ENCODE measurements at places on chromosomes 7 and 10.

DNA sequence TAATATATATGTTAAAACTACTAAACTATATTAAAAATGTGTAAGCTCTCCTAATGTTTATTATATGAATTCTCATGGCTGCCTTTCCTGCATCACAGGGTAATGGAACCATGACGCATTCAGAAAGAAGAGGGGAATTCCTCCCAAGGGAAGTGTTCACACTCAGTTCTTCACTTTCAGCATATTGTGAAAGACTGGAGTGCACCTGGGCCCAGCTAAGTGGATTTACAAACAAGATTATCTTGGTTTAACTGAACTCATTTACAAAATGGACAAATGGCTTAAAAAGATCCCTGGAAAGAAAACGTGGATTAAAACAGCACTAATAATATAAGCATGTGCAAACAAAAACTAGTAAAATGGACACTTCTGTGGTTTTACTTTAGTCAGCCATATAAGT, 149.8 kb downstream of the DOCK4 start:
- DNase-seq = no peak

DNA sequence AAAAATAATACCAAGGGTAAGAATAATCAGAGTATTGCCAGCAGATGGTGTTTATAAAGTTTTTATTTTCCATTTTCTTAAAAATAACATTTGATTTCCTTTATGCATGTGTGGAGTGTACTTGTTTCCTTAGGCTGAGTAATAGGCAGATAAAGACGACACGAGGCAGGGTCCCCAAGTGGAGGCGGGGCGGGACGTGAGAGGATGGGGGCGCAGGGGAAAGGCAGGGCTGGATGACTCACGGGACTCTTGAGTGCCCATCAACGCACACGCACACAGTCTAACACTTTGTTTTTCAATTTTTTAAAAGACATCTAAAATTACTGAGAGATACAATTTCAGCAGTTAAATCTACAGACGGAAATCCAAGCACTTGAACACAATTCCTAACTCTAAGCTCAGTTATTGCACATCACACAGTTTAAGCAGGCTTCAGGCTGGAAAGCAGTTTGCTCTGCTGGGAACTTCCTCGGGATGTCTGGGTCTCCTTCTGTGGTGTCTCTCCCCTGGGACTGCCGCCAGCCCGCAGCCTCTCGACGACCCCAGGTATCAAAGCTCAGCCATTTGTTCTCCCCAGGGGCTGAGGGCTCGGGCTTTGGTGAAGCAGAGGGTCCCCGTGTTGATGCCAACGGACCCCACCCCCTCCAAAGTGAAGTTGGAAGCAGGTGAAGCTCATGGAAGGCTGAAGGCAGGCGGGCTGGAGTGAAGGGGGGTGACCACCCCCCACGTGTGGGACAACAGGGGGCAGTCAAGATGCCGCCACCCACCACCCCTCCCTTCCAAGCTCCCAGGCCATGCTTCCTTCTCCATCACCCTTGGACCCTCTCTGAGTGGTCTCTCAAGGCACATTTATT, 29.1 kb downstream of the SPOCK2 start:
- no peak for DNase-seq

DNA sequence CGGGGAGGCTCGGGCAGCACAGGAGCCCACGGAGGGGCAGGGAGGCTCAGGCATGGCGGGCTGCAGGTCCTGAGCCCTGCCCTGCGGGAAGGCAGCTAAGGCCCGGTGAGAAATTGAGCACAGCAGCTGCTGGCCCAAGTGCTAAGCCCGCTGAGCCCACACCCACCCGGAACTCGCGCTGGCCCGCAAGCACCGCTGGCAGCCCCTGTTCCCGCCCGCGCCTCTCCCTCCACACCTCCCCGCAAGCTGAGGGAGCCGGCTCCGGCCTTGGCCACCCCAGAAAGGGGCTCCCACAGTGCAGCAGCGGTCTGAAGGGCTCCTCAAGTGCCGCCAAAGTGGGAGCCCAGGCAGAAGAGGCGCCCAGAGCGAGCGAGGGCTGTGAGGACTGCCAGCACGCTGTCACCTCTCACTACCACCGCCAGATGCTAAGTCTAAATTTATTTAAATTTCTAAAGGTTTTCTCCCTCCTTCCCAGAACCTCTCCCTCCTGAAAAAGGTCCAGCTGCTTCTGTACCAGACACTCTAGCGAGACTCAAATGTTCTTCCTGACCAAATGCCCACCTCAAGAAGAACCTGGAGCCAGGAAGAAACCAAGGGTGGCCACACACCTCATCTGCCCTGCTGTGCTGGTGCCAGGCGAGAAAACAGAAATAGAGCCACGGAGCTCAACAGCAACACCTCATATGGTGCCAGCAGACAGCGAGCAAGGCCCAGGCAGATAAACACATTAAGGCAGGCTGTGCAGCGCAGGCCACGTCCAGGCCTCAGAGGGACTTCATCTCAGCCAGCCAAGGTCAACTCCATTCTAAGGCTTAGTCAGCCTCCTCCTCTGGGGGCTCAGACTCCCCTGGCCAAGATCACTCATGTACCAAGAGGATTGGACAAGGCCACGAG, 47.0 kb downstream of the KCNMA1 start:
- DNase-seq = no peak

GRCh38 chr7:84238596-84238995, 44.0 kb upstream of the SEMA3A start:
- DNase-seq = no peak

GRCh38 chr7:42010751-42011150, 226.3 kb downstream of the GLI3 start:
- no peak for DNase-seq

DNA sequence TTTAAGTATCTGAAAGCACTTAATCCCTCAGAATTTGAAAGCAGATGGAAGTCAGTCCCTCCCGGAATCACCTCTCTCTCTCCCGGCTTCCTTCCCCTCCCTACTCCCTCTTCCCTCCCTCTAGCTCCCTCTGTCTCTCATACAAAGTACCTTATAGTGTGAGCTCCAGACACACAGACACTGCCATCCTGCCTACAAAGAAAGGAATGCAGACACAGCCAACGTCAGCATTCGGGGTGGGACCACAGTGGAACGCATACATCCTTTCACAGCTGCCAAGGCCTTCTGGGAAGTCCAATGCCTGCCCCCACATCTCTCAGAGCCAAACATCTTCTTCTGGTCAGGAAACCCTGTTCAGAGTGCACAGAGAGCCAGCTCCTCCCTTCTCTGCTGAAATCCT, 9.3 kb downstream of the NOD1 start:
- no peak for DNase-seq

GRCh38 chr7:111903797-111904196, 302.4 kb downstream of the DOCK4 start:
- DNase-seq = no peak

GRCh38 chr10:104844073-104844472, 203.0 kb downstream of the SORCS3 start:
- no peak for DNase-seq

- DNase-seq = no peak
These were observed 352.7 kb downstream of the FRMD4A start for GRCh38 chr10:13977861-13978532.

- no peak for DNase-seq
These were observed 28.9 kb upstream of the INHBA start for GRCh38 chr7:41731493-41732435.

DNA sequence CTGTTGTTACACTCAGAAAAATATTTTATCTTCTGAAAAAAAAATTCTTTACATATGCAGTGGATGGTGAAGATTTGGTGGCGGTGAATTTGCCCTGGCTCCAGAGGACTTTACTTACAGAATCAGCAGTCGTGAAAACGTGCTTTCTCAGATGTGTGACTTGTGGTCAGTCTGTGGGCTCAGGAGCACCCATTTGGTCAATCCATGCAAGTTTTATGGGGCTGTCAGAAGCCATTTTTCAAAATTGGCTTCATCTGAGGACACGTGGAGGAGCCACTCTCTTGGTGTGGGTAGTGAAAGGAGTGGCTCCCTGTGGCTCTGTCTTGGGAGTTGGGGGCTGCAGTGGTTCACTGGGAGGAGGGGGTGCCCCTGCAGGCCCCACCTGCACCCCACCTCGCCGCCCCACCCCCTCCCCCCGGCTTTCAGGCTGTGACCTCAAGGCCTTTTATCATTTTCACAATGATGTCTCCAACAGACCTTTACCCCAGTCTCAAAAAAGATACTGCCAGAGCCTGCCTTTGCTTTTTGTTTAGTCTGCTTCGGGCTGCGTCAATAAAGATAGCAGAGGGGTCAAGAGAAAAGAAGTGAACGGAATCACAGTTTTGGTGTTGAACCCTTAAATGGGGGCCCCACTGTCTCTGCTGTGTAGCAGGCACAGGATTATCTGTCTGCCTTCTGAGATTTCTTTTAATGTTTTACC, 137.4 kb downstream of the MGMT start:
- DNase-seq = no peak

DNA sequence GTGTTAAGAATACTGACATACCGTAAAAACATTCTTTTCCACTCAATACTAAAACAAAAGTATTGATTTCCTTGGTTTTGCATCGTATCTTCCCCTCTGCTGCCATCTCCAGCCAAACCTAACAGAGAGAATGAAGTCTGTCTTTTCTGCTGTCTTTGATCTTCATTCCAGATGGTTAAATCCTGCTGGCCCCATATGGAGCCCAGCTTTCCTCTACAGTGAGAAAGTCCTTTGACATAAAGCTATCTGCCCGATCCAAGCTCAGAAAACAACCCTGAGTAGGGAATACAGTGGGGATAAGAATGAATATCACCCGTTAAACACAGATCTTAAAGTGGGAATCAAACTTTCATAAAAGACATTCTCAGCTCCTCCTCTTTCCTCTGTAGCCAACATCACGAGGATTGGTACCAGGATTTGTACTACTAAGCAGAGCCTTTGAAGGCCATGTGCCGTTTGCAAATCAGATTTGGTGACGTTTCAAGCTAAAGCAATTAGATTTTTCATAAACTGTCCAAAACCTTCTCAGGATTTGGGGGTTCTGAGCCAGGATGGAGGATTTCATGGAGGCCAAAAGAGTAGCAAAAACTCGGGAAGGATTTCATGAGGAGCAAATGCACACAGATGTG, 30.8 kb upstream of the GPAM start:
- DNase-seq = no peak

GRCh38 chr7:29275018-29275318, 80.4 kb downstream of the CHN2 start:
- DNase-seq = no peak

DNA sequence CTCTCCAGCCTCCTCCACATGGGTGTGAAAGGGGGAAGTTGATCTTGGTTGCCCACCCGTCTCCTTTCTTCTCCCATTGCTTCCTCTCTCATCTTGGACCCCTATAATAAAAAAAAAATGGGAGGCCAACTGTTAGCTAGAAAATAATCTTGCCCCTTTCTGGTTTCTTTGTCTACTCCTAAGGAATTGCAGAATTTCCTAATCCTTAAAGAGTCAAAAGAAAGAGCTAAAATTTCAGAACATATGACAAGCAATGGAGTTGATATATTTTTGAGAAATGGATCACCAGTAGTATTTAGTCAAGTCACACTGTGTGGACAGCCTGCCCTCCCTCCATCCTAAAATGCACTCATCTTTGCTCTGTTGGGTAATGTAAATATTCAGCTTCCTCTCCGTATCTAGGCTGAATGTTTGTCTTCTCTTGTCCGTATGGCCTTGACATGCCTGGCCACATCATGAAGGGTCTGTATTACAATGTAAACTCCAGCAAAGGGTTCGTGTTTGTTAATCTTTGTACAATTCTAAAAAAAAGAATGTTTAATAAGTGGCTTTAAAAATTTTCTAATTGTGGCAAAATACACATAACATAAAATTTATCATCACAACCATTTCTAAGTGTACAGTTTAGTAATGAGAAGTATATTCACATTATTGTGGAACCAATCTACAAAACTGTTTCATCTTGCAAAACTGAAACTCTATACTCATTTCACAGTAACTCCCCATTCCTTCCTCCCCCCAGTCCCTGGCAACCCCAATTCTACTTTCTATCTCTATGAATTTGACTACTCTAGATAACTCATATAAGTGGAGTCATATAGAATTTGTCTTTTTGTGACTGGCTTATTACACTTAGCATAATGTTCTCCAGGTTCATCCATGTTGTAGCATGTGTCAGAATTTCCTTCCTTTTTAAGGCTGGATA, 71.5 kb downstream of the ZNF92 start:
- DNase-seq = no peak

DNA sequence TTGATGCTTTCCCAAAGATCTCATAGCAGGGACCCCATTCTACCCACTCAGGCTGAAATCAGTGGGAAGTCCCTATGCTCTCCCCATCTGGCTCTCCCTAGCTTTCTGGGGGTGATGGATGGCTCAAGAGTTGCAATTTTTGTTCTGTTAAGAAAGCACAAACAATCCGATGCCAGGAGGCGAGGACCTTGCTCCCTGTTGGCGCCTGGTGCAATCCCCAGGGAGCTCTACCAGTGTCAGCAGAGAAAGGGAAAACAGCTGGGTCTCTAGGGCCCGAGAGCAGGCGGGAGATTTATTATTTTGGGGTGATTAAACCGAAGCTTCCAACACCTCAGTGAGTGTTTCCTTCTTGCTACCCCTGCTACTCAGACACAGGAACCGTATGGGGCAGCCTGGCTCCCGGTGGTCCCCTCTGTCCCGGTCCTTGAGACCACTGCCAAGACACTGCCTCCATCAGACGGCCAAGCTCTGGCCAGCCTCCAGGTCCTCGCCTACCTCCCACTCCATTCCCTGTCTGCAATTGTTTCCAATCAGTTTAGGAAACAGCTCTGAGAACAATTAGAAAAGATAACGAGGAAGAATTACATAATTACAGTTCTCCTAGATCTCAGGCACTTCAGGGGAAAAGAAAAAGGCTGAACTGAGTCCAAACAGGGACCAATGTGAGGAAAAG, 147.9 kb downstream of the PLXNA4 start:
- no peak for DNase-seq

DNA sequence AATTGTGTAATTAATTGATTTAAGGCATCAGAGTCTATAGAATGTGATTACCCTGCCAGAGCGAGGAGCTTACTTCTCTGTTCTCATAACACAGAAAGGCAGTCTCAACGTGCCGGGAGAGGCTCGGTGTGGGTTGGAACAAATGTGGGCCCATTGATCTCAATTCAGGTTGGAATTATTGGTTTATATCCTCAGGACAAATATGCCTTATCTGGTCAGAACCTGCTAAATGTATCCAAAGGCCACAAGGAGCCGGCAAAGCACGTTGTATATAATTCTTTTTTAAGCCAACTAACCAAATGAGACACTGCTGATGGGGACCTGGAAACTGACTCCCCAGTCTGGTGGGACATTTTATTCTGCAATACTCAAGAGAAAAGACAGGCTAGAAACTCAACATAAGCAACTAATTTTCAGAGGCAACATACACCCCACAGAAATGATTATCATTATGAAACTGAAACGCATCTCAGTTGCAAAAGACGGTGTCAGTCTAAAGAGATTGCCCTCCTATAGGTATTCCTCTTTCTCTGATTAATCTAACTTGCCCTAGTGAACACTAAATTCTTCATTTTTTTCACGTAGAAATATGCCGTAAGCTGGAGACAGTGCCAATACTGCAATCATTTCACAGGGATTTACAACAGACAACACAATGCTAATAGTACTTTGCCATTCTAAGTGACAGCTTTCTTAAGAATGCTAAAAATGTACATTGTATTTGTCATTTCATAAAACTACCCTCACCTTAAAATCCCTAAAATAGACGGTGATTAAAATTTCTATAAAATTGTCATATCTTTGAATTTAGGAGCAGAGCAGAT, 9.4 kb downstream of the EBF3 start:
- DNase-seq = no peak

- DNase-seq = no peak
These were observed 93.5 kb downstream of the ZNF783 start for GRCh38 chr7:149355390-149356048.

GRCh38 chr10:11898372-11899066, 75.4 kb downstream of the PROSER2 start:
- no peak for DNase-seq

GRCh38 chr10:132516771-132517725, 20.5 kb upstream of the INPP5A start:
- no peak for DNase-seq

GRCh38 chr10:86341361-86341811, 25.2 kb downstream of the GRID1 start:
- DNase-seq = no peak

Measured in activated CD4-positive, alpha-beta T cell treated with anti-CD3 and anti-CD28 coated beads, Interleukin-2, amount 50 U/mL, for 48 hours (primary cell).